Activated CD4-positive, alpha-beta T cell treated with anti-CD3 and anti-CD28 coated beads, Interleukin-2, amount 10 ng/mL, durations not matched to agents 24 days and 14 days (primary cell): ENCODE measurements at places on chromosomes 4 and X. TPM values are rescaled to one million over a fixed set of nuclear protein-coding genes. Genes with fewer than 3 reads are reported as not detected.

- DNase-seq = no peak
Observed at GRCh38 chrX:40168480-40169011, 70.8 kb upstream of the BCOR start.

- no peak for DNase-seq
Observed at GRCh38 chrX:44621078-44621477, 78.4 kb upstream of the FUNDC1 start.

GRCh38 chrX:124910611-124911010 is 409.1 kb upstream of the TEX13C start:
- no peak for DNase-seq

DNA sequence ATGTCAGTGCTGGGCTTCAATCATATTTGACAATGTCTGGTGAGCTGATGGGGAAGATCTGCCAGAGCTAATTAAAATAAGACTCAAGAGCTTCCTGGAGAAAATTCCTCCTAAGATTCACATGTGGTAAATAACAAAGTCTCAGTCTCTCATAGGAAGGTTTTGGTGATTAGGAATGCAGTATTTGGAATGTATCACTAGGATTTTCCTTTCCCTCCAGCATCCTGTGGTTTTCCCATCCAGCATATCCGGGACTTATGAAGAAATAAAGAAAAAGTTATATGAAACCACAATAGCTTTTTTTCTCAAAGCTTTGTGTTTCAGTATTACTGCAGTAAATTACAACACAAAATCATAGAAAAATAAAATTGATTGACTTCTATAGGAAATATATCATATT is 1597.1 kb downstream of the ADGRL3 start:
- no peak for DNase-seq

DNA sequence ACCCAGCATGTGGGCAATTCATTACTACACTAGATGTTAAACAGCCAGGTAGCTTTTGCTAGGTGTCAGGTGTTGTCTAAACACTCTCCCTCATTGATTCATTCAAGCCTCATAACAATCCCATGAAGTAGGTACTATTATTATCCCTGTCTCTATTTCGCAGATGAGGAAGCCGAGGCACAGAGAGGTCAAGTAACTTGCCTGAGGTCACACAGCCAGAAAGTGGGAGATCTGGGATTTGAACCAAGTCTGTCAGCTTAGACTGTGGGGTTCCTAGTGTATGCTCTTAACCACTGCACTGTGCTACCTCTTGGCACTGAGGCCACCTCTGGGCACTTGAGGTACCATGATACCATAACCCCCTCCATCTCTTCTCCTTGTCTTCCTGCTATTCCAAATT is 17.4 kb upstream of the XPNPEP2 start:
- DNase-seq = no peak

DNA sequence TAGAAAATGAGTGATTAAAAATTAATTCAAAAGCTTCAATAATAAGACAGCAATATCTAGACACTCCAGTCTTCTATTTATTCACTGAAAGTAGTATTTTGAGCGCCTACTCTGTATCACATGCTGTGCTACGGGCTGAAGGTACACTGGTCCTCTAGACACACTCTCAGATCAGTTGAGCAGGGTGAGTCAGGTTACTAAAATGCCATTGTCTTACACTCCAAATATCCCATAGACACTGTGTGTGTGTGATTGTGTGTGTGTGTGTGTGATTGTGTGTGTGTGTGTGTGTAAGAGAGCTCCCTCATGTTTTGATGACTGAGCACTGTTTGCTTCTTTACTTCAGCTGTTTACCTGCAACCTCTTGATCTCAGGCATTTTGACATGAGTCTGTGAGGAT is 342.8 kb upstream of the BOD1L1 start:
- no peak for DNase-seq

GRCh38 chr4:117831060-117831683 is 203.1 kb upstream of the NDST3 start:
- no peak for DNase-seq

DNA sequence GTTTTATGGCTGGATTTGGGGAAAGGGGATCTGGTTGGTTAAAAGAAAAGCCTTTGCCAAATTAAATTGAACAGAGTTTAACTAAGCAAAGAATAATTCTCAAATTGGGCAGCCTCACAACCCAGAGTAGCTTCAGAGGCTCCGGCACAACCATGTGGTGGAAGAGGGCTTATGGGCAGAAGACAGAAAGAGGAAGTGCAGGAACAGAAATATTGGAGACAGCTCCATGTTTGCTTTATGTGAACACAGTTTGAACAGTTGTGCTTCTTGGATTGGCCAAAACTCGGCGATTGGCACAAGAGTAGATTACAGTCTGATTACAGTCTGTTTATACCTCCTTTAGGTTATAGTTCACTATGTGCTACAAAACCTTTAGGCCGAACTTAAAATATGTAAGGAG is 562.7 kb downstream of the TRIML1 start:
- DNase-seq = no peak

DNA sequence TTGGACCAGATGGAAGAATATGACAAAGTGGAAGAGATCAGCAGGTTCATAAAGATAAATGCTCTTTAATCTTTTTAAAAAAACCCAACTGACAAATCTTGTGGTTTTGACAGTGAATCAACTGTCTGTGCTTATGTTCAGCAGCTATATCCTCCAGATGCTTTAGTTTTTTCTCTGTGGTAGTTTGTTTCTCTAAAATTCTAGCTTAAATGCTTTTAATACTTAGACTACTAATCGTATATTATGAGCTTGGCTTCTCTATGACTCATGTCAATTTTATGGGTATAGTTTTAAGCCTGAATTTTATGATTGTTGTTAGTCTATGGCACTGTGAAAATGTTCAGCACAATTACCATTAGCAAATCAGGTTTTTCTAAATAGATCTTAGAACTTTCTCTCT is 12.9 kb downstream of the HHIP start:
- no peak for DNase-seq

The CCNB3 gene
- total RNA-seq = 0.56 and 1.0 TPM in 2 replicates

The ADGRG4 gene
- not detected in 2 replicates for total RNA-seq

The ADGRL3 gene
- not detected in 2 replicates for total RNA-seq

The IL2RG gene
- total RNA-seq = 337 and 348 TPM in 2 replicates

The MAGEB10 gene
- not detected in 2 replicates for total RNA-seq

The ADH6 gene
- not detected in 2 replicates for total RNA-seq

The RAB33A gene
- 20.6 and 21.0 TPM in 2 replicates for total RNA-seq
